ENCODE measurements at places on chromosomes 12 and 14.

- no peak for DNase-seq
These were observed 120.7 kb downstream of the CRACR2A start for GRCh38 chr12:3632256-3632655.

DNA sequence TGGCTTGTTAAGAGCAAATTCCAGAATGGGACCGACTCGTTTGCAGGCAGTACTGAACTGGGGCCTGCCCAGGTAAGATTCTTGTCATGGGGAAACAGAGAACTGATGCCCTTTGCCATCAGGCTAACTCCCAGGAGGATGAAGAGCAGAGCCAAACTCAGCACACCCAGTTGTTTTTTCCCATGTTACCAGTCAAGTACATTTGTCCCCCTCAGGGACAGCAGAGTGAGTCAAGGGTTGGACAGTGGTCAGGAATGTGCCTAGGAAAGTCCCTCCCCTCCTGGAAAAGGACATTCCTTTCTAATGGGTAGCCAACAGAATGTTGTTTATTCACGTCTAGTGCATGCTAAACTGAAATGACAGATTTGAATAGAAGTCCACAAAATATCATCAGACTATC, 1.6 kb downstream of the ART4 start:
- DNase-seq, result no peak

GRCh38 chr12:110591451-110592051, 8.4 kb upstream of the PPTC7 start:
- DNase-seq, result no peak

DNA sequence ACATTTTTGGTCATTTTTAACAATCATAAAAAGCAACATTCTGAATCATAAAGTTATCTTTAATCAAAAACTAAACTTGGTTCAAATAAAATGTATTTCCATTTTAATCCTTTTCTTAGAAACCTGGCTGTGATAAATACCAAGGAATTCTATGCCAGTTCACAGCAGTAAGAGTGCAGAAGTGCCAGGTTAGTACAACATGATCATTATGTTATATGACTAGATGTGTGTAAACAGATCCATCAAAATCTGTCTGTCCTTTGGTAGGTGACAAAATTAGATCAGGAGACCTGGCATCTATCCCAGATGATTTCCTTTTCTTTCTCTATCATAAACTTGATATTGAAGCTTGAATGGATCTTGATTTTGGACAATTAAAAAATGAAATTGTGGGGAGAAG, 200.6 kb upstream of the STXBP6 start:
- DNase-seq, result no peak
